ENCODE measurements at places on chromosomes 6 and 20.

GRCh38 chr6:145964948-145965366 is 799 bp upstream of the SHPRH start:
- DNase-seq, result no peak

- DNase-seq, result no peak
Measured at GRCh38 chr20:46401478-46401860, 4.9 kb downstream of the ELMO2 start.

GRCh38 chr6:106901062-106901461 is 73.5 kb downstream of the CD24 start:
- DNase-seq, result no peak

DNA sequence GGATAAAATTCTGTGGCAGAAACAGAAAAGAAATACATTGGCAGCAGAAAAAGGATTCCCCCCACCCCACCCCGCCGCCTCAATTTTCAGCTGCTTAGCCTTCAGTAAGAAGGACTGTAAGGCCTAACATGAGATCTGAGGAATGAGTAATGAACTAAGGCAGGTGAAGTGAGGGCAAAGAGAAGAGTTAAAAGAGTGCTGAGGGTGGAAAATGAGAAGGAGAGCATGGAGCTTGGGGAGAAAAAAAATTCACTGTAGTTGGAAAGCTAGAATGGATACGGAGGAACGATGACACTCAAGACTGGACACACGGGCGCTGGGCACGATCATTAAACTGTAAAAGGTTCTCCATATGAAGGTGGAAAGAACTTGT is 14.6 kb downstream of the POM121L2 start:
- no peak for DNase-seq

DNA sequence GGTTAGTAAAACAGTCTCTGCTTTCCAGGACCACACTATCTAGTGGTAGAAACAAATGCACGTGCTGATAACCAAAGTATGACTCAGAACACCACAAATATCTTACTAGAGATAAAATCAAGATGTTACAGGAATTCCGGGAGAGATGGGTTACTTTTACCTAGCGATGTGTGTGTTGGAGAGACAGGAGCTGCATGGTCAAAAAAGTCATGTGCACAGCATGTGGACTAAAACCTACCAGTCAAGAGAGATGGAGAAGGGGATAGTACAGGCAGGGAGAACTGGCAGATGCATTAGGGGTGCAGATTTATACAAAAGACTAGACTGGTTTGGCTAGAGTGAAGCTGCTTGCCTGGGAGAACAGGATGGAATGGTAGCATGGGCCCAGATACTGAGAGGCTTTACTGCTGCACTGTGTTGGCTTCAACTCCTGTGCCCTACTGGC is 75.3 kb upstream of the MRAP2 start:
- DNase-seq, result no peak

GRCh38 chr20:58023781-58024180 is 204.7 kb downstream of the ANKRD60 start:
- DNase-seq, result no peak

DNA sequence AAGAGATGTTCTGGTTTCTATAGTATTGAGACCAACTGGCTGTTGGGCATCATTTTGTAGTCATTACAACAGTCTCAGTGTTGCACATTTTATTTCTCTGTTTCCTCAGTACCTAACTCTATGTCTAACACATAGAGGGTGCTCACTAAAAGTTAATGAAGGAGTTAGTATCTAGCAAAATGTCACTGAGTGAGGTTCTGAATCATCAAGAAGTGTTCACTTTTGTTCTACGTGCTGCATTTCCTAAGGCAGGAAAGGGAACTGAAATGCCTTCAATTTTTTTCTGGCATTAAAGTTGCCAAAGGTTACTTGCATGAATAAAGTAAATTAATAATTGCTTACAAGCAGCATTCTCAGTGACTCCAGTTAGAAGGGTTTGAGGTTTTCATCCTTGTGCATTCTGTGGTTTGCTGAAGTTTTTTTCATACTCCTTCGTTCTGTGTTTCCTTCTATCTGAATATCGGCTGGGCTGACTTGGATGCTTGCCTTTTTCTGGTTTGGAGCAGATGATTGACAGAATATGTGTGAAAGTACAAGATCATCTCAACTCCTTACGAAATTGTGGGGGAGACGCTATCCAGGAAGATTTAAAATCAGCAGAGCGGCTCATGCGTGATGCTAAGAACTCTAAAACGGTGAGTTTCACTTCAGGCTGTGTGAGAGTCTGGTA is 114.5 kb upstream of the SCGN start:
- no peak for DNase-seq

GRCh38 chr20:25576783-25577530 is 8.4 kb downstream of the NINL start:
- DNase-seq, result no peak

GRCh38 chr20:37728635-37728983 is 34.8 kb downstream of the CTNNBL1 start:
- no peak for DNase-seq

DNA sequence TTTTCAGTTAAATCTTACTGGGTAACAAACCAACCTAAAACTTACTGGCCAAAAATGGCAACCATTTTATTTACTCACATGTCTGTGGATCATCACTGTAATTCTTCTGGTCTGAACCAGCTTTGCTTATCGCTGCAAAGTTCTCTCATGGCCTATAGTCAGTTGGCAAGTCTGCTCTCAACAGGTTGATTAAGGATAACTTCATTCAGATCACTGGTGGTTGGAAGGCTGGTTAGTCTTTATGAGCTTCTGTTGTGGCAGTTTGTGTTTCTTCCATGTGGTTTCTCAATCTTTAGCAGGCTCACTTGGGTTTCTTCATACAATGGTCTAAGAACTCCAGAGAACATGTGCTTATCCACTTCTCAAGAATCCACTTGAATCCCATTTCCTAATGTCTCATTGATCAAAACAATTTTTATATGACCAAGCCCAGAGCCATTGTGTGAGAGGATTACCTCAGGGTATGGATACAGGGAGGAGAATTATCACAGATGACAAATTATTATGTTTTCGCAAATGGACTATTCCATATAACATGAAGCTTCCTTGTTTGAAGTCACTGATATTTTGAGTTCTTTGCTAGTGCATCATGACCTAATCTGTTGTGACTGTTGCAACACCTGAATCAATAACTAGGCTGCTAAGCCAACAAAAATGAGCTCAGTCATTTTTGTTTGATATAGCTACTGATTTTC is 155.4 kb upstream of the BMP2 start:
- DNase-seq, result no peak

DNA sequence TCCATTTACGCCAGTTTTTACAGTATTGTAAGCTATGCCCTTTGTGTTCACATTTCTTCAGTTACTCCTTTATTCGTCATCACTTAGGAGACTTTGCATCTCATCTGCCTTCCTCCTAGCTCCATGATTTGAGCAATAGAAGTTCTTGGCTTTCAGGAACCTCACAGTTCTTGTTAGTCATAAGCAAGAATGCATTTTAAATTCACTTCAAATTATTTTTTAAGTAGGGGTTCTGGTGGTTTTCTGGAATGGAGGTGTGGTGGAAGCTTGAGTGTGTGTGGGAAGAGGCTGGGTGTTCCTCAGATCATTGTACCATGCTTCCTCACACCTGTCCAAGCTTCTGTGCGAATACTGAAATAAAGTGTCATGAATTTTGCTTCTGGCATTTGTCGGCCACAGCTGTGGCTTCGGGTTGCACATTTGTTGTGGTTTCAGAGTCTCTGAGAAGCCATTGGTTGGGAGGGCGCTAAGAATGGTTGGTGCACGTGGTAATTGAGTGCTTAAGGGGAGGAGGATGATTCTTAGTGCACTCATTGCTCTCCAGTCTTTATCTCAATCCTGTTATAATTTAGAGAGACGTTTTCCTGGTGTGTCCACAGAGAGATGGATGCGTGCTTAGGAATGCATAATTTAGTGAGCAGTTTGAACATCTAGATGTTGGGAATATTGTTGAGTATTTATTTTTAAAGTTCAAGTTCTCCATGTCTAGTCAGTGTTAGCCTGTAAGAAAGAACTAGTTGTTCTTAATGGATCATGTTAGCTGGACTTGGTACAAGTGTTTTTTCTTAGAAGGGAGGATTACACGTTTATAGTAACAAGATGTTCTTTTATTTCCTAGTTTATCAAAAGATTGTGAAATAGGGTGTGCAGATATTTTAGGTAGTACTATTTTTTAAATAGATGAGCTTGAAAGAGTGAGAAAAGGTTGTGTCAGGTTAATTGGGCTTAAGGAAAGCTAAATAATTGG is 31.9 kb downstream of the FOXO3 start:
- DNase-seq, result no peak

DNA sequence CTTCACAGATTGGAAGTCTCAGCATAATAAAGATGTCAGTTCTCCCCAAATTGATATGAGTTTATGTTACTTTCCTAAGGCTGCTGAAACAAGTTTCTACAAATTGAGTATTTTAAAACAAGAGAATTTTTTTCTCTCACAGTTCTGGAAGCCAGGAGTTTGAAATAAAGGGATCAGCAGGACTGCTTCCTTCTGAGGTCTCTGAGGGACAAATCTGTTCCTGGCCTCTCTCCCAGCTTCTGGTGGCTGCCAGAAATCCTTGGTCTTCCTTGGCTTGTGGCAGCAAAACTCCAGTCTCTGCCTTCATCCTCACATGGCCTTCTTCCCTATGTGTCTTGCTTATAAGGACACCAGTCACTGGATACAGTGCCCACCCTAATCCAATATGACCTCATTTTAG is 136.1 kb downstream of the TFAP2A start:
- no peak for DNase-seq

GRCh38 chr6:636488-636887 is 20.4 kb downstream of the HUS1B start:
- DNase-seq, result no peak

GRCh38 chr6:11805259-11806053 is 26.9 kb upstream of the ADTRP start:
- no peak for DNase-seq

DNA sequence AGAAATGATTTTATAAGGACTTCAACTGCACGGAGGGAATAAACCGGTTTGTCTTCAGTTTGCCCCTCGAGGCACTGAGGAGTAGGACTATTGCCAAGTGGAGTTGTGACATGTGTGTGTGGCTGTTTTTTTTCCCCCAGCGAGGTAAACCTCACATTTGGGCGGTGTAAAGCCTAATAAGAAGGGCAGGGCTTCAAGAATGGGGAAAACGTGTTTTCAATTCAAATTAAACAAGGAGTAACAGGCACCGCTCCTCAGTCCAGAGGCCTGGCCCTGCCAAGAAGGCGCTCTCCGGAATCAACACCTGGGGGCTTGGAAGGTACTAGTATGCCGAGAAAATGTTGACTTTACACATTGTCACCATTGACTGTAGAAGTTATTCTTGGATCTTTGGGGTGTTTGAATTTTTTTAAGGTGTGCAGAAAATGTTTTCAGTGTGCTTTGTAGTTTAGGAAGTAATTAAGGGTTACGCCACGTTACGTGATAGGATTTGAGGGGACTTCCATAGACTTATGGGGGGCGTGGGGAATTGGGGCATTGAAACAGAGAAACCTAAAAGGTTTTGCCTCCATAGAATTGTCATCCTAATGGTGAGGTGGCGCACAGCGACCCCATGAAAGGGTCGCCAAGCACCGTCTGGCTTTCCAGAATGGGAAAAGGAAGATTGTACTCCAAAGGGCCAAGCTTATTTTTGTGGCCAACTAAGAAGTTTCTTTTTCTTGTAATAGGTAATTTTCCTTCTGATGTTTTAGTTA is 791 bp downstream of the ADGRG6 start:
- no peak for DNase-seq

GRCh38 chr20:33963751-33964150 is 30.0 kb upstream of the RALY start:
- no peak for DNase-seq

DNA sequence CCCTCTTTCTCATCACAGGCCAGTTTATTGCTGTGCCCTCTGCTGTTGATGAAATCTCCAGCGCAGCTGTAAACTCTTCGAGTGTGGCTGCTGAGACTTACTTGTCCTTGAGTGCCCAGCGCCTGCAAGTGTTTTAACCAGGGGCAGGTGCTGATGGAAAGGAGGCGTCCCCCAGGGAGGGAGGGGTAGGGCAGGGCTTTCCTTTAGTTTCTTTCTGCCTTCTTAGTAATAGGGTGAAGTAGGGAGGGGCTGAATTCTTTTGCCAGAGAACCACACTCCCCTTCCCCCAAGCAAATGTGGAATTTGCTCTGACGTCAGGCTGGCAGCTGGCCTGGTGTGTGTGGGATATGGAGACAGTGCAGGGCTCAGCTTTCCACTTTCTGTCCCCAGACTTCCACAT is 61.2 kb downstream of the IGF2R start:
- DNase-seq, result no peak

GRCh38 chr20:33702861-33703260 is 16.7 kb upstream of the E2F1 start:
- no peak for DNase-seq

GRCh38 chr6:16168121-16168520 is 39.2 kb downstream of the MYLIP start:
- DNase-seq, result no peak

DNA sequence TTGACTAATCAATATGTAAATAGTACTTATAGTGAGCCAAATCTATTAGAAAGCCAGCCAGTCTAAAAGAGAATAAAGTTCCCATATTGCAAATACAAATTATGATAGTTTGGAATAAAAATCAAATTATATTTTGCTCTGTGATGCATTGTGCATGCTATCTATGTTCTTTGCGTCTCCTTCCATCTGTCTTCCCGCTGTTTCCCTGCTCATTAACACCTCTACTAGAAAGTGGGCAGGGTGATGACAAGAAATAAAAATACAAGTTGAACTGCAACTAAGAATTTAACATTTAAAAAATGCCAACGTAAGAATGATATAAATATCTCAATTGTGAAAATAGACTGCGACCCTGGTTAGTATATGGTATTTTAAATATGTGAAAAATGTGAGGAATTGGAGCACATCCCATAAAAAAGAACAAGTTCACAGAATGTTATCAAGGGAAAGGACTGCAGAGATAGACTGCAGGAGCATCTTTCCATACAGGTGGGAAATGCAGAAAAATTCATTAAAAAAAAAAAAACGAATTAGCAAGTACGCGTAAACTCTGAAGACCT is 157.6 kb upstream of the PDE7B start:
- DNase-seq, result no peak

DNA sequence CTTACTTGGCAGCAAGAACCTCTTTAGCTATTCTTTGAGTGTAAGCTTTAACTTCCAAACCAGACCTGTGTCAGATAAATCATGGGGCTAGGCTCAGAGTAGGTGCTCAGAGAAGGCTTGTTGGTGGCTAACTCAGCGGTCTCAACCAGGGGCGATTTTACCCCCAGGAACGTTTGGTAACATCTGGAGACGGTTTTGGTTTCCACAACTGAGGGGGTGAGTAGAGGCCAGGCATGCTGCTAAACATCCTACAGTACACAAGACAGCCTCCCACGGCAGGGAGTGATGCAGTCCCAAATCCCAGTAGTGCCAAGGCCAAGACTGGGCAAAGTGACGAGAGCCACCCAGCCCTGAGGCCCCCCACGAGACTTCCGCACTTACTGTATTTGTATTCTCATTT is 59.2 kb downstream of the RAB44 start:
- DNase-seq, result no peak

DNA sequence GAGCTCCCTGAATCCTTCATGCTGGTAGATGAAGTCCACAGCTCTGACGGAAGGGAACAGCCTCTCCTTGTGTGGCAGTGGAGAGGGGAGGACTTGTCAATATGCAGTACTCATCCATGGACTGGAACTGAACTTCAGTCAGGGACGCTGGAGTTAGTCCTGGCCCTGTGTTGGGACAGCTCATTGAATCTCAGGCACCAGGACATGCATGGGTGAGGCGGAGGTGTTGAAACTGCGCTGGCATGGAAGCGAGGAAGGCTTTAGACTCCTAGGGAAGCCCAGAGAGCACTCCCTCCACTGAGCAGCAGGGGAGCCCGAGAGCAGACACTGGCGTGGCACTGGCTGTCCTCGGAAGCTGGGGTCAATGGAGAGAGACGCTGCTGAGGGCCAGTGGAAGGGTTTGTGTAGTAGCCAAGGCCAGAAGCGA is 161.3 kb upstream of the GGTLC1 start:
- no peak for DNase-seq
